ENCODE measurements at places on chromosomes 4 and X. TPM values are rescaled to one million over a fixed set of nuclear protein-coding genes. Genes with fewer than 3 reads are reported as not detected.

RPS6KA6 gene
- total RNA-seq: 7.8 TPM

TLR8 gene
- not detected for total RNA-seq

- DNase-seq: peak; percentile 94
Observed at GRCh38 chr4:156999175-156999517, 27.5 kb upstream of the PDGFC start.

GRCh38 chr4:24252121-24252520 is 332.2 kb downstream of the DHX15 start:
- DNase-seq: no peak

DNA sequence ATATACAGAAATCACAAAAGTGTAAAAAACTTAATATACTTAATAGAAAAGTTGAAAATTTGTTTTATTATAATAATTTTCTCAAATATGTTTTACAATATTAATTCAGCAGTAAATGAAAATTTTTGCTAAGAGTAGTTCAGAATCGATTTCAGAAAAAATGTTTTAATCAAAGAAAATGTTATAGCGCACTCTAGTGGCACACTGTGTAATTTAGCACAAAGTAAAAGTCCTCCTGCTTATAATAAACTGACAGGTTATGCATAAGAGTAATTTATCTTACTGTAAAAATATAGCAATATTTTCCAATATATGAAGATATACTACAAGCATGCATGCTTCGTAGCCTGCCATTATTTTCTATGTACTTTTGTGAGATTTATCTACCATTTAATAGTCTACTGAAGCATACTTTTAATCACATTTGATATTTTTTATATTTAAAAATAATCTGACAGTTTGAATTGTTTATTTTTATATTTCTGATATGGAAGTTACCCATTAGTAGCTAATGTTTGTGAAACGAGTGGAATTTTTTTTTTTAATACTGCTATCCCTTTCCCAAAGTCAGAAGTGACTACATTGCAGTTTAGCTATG is 217.9 kb upstream of the KLHL4 start:
- peak; percentile 1 for DNase-seq

GRCh38 chr4:138401334-138401733 is 159.2 kb upstream of the SLC7A11 start:
- no peak for DNase-seq

ZCCHC18 gene
- 1.2 TPM for total RNA-seq

AMTN gene
- total RNA-seq: not detected

DNA sequence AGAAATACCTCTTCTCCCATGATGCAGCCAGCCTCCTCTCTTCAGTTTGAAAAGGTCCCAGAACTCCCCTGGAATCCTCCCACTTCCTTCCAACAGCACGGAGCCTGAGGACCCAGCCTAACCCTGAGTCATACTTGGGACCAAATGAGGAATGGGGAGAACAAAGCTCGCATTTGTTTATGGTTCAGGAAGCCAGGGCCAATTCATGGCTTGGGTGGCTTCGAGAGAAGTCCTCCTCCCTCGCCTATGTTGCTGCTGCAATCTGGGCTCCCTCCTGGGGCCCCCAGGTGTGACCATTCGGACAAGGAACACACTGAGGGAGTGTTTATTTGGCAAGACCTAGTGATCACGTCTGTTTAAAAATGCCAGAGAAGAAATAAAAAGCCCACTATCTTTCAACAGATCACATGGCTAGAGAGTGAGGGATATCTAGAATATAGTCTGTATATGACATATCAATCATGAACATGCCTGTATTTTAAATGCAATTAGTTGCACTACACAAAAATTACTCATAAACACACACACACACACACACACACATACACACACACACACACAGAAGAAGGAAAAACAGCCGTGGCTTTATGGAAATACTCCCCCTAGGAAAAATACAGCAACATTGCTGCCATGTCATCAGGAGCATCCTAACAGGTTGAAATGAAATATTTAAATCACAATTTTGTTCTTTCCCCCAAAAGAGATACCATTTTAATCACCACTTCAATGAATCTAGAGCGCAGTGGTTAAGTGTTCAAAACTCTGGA is 155.7 kb upstream of the MAP3K15 start:
- peak; percentile 86 for DNase-seq

- no peak for DNase-seq
Observed at GRCh38 chr4:144701683-144702233, 55.8 kb downstream of the HHIP start.

CENPVL1 gene
- not detected for total RNA-seq

FGFBP1 gene
- total RNA-seq: 107 TPM

DNA sequence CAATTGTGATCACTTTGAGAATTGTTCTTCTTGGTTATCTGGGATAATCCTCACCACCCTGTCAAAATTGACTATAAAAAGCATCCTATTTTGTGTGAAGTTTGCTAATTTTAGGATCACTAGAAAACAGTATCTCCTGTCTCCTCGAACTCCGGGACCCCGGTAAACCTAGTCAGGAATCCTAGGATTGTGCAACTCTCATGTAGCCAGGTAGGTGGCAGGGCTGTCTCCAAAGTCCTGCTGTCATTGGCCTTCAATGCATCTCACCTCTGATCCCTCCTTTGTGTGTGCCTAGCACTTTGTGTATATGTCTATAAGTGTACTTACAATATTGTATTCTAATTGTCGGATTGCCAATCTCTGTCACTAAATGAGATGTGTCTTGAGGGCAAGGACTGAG is 1564.8 kb downstream of the RPA4 start:
- DNase-seq: no peak

DNA sequence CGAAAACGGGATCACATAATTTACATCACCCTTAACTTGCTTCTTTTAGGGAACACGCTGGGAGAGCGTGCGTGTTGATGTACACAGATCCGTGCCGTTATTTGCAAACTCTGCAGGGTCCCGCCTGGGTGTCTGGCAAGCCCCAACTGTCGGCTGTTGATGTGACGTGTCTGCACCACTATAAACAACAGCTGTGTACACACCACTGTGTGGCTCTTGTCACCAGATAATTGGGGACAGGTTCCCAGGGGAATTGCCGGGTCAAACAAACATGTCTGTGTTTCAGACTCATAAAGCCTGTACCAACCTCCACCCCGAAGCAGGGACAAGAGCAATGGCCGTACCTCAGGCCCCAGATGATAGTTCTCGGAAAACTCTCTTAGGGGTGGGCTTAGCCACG is 105.0 kb upstream of the AFAP1 start:
- no peak for DNase-seq

- DNase-seq: peak; percentile 68
Observed at GRCh38 chr4:174314770-174315169, 31.1 kb downstream of the CEP44 start.

DNA sequence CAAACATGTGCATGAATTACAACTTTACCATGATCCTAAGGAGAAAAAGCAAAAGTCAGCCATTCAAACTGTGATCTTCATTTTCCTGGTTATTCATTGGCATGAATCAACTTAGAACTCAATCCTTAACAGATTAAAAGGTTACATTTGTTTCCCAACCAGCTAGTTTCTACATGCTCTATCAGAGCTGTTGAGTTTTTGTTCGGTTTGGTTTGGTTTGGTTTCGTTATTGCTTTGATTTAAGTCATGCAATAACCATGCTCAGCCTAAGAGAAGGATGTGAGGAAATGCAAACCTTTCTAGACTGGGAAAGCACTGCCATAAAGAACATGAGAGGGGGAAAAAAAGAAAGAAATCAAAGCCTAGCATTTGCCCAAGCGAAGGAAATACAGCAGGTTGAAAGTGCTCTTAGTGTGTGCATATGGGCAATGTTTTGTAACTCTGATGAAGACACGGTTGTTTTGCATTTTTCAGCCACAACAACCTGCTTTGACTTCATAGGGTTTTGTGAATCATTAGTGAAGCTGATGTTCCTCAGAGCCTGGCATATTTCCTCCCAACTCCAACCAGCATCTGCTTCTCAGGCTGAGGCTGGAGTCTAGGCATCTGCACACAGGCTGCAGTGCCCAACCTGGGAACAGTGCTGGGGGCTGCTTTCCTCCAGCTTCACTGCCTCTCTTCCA is 234.3 kb downstream of the ZNF674 start:
- DNase-seq: no peak

DNA sequence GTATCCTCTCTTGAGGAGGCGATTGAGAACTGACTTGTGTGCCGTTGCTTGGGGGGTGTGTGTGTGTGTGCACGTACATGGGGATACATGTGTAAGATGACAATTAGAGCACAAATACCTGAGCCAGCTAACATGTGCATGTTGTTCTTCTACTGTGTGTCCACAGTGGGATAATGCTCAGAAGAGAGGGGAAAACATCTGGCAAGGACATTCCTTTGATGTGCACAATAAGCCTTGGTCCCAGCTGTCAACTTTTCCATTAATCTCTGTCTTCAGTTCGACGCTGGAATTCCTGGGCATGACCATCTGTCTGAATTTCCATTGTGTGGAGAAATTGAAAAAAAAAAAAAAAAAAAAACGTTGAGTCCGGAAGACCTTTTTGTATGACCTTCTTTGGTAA is 592.0 kb upstream of the GALNTL6 start:
- no peak for DNase-seq

DNA sequence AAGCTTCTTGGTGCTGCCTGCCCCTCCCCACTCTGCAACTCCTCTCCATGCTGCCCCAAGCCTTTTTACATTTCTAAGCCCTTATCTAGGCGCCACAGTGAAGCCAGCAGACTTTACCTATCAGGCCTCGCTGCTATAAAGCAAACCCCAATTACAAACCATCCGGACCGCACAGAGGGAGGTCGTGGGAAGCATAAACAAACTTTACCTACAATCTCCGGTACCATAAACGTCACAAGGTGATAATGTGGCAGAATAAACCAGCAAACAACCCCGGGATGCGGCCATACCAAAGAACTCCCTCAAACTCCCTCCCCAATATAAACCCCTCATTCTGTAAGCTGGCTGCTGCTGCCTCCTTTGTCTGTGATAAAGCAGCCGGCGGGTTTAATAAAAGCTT is 54.0 kb upstream of the ZCCHC13 start:
- no peak for DNase-seq

DNA sequence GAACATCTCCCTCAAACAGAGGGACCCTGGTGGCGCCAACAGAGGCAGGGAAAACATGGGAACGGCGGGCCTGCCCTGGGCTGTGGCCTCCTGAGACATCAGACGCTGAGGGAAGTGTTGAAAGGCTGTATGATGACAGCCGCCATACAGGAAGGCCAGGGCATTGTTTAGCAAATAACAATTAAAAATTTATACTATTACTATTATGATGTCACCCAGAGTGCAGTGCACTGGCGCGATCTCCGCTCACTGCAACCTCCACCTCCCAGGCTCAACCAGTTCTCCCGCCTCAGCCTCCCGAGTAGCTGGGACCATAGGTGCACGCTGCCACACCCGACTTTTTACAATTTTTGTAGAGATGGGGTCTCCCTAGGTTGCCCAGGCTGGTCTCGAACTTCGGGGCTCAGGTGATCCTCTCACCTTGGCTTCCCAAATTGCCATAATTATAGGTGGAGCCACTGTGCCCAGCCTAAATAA is 54.6 kb downstream of the CPZ start:
- no peak for DNase-seq

FAM53A gene
- total RNA-seq: 3.7 TPM

MID2 gene
- 52.2 TPM for total RNA-seq

GRCh38 chr4:113784497-113785250 is 23.1 kb upstream of the CAMK2D start:
- DNase-seq: peak; percentile 97

PLAC1 gene
- 0.83 TPM for total RNA-seq

- peak; percentile 46 for DNase-seq
Observed at GRCh38 chr4:150229520-150229919, 151.3 kb downstream of the DCLK2 start.

GRCh38 chr4:181860668-181861067 is 382.5 kb upstream of the TENM3 start:
- no peak for DNase-seq

NDNF gene
- total RNA-seq: under 0.01 TPM

DNA sequence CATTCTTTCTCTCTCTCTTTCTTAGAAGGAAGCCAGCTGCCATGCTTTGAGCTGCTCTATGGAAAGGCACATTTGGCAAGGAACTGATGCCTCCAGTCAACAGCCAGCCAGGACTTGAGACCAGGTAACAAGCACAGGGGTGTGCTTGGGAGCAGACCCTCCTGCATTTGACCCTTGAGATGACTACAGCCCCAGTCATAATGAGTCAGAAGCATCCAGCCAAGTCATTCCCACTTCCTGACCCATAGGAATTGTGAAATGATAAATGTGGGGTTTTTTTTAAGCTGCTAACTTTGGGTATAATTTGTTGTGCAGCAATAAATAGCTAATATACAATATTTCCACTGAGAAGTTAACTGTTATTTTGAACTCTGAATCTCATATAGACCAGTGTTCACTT is 446.9 kb downstream of the GRXCR1 start:
- DNase-seq: peak; percentile 86

DNA sequence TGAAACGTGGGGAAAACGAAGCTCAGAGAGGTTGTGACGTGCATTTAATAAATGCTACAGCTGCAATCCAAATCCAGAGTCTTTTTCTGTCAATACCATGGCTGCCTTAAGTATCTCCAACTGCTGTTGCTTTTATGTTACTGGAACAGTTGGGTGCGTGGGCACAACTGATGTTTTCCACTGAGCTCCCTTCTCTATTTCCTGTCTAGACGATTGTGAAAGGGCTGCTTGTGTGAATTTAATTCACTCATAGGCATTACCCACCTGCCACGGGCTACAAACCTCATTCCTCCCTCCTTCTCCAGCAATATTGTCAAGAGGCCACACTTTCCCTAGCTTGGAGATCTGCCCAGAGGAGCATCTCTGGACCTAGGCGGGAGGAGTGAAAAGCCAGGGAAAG is 526.0 kb downstream of the MID1IP1 start:
- no peak for DNase-seq

- DNase-seq: no peak
Observed at GRCh38 chr4:84279678-84280077, 219.4 kb downstream of the NKX6-1 start.

DNA sequence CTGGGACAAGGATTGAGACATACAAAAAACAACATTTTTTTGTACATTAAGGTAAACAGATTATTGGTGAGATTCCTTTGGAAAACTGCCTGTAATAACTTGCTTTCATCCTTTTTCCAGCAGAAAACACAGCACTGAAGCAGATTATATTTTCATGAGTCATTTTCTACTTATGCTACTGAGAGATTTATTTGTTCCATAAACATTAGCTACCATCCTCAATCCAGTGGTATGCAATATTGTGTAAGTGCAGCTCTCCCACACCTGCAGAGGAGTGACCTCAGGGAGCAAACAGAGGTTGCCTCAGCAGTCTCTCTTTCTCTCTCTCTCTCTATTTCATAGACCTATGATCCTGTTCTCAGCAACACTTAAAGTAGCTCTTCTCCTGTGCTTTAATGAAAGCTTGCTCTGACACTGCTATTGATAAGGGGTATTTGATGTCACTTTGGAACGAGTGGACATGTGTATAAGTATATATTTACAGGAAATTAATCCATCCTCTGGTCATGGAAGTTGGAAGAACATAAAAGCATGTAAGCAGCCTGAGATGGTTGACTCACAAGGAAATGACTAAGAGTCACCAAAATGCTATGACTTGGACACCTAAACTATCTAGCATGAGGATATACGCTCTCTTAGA is 163.7 kb upstream of the SPANXC start:
- peak; percentile 67 for DNase-seq

GRCh38 chrX:154430916-154431315 is 2.4 kb downstream of the ATP6AP1 start:
- DNase-seq: no peak

NPY2R gene
- not detected for total RNA-seq

Data from mammary epithelial cell (primary cell).